ENCODE measurements at places on chromosomes 13 and 19.

GRCh38 chr19:13129384-13129783, 11.3 kb downstream of the NACC1 start:
- DNase-seq, result no peak

- no peak for DNase-seq
Measured at GRCh38 chr19:45976178-45976577, 2.5 kb upstream of the NOVA2 start.

DNA sequence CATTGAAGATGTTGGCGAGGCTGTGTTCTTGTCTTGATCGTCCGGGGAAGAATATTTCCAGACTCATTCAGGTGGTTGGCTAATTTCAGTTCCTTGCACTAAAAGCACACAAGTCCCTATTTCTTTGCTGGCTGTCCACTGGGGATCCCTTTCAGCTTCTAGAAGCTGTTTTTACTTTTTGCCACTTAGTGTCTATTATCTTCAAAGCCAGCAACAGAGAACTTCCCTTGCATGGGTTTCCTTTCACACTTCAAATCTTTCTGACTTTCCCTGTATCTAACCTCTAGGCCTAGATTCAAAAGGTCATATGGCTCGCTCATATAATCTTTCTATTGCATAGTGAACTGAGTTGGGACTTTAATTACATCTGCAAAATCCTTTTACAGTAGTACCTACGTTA, 215.3 kb upstream of the PCDH9 start:
- DNase-seq, result no peak

DNA sequence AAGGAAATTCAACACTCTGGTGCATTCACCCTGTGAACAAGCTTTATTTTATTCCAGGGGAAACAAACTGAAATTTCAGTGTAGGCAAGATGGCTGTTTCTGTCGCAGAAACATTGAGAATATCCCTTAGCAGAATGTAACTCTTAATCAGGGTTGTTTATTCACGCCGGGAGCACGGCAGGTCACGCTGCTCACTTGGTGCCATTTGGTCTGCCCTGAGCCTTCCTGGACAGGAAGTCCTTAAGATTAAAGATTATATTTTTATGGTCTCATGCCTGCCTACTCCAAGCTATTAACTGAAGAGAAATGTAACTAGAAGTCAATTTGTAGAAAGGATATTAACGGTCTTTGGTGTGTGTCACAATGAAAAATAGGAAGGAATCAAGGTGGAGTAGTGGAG, 185.3 kb upstream of the ARGLU1 start:
- no peak for DNase-seq

- no peak for DNase-seq
Measured at GRCh38 chr19:2277138-2277537, 4.8 kb downstream of the PEAK3 start.

DNA sequence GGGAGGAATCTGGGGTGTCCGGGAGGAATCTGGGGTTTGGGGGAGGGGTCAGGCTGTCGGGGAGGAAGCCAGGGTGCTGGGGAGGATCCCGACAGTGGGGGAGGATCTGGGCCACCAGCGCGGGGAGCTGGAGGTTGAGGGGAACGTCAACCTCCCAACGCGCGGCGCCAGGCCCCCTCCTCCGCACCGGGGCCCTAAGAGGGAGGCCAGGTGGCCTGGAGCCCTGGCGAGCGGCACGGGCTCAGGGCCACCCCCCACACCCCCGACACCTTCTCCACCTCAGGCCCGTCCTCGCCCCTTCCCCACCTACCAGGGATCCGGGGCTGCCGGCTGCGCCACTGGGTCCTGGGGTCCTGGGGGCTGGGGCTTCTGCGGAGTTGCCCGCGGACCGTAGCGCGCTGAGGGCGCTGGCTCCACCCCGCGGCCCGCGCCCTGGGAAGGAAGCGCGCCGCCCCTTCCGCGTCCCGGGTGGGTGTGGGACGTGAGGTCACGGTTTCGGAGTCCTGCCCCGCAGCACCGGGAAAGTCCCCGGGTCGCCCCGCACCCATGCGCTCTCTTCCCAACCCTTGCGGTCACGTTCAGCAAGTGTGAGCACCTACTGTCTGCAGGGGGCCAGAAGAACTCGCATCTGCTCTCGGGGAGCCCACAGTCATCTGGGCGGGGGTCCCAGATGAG, at the start of gene TICAM1:
Gene TICAM1 (minus strand): TSS at position 409 of the 675 bp plus-strand sequence. CDS start 13,335 bp downstream, outside the sequence.
- DNase-seq, result peak; percentile 88

DNA sequence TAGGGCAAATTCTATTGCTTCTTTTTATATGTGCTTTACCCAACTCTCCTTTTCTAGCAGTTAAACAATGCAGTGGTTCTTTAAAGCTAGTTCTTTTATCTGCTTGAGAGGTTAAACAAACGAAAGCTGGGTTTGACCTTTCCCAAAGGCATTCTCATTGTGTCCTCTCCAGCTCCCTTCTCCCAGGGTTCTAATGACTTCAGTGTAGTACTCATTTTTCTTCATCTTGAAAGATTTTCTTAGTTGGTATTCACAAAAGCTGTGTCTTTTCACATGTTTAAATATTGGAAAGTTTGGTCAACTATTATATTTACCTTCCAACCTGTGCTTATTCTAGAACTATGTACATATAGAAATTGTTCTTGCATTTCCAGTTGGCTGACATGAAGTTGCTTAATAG, 1.5 kb downstream of the WASF3 start:
- no peak for DNase-seq

Measured in large intestine (tissue), 12 donors.